ENCODE measurements at places on chromosomes 13 and 19.

DNA sequence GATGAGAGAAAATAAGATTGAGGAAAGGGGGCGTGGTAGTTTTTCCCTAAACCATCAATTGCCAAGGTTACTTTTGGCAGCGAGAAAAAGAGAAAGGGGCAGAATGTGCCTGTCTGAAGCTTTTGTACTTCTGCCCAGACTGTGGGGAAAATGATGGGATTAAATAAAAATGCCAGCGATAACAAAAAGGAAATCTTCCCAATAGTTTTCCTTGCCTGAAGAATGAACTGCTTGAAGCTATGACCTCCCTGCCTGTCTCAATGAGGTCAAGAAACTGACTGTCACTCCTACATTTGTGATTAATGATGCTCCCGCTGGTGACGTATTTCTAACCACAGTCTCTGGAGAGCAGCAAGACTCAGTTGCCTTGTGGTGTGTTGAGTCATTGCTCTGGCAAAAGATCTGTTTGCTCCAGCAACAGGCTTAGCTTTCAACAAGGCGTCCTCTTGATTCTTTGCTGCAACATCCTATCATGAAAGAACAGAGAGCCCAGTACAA, 1051.5 kb downstream of the DIAPH3 start:
- DNase-seq = no peak

- peak; percentile 78 for DNase-seq
Observed at GRCh38 chr13:109785141-109785891, 1.1 kb downstream of the IRS2 start.

- DNase-seq = peak; percentile 18
Observed at GRCh38 chr19:1533510-1534150, 9.8 kb downstream of the PLK5 start.

GRCh38 chr13:30803749-30804148, 68.4 kb downstream of the ALOX5AP start:
- DNase-seq = no peak

GRCh38 chr13:50644081-50644871, 199.2 kb downstream of the DLEU7 start:
- DNase-seq = no peak

GRCh38 chr19:49566302-49566701, 14.1 kb downstream of the NOSIP start:
- DNase-seq = no peak

GRCh38 chr13:112348642-112349345, 27.4 kb upstream of the SPACA7 start:
- no peak for DNase-seq

- no peak for DNase-seq
Observed at GRCh38 chr13:35468195-35468594, 8.3 kb downstream of the MAB21L1 start.

GRCh38 chr19:41957161-41957837, 1.8 kb downstream of the RABAC1 start:
- DNase-seq = no peak

DNA sequence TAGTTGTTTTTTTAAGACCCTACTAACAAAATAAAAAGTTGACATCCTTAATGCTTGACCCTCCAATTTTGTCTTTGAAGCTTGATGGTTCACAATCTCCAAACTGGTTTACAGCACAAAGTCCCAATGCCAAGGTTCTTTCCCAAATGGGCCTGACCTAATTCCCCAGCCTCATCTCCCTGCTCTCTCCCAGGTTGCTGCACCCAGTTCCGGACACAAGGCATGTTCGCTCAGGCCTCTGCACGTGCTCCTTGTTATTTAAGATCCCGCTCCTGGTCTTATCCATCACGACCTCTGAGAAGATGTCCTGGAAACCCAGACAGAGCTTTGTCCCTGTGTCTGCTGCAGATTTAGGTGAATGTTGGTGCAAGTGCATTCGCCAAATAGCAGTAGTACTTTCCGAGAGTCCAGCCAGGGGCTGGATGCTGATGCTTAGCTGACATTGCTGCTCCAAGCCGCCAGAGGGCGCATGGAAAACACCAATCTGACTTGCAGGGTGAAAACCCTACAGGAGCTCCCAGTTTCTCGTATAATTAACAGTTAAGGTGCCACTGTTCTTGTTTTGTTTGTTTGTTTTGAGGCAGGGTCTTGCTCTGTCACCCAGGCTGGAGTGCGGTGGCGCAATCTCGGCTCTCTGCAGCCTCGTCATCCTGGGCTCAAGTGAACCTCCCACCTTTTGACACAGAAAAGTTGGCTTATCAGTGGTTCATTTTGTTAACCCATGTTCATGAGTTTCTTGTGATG, 18.5 kb downstream of the LYPD3 start:
- peak; percentile 71 for DNase-seq

GRCh38 chr13:49622174-49622946, 5.9 kb upstream of the ARL11 start:
- no peak for DNase-seq

DNA sequence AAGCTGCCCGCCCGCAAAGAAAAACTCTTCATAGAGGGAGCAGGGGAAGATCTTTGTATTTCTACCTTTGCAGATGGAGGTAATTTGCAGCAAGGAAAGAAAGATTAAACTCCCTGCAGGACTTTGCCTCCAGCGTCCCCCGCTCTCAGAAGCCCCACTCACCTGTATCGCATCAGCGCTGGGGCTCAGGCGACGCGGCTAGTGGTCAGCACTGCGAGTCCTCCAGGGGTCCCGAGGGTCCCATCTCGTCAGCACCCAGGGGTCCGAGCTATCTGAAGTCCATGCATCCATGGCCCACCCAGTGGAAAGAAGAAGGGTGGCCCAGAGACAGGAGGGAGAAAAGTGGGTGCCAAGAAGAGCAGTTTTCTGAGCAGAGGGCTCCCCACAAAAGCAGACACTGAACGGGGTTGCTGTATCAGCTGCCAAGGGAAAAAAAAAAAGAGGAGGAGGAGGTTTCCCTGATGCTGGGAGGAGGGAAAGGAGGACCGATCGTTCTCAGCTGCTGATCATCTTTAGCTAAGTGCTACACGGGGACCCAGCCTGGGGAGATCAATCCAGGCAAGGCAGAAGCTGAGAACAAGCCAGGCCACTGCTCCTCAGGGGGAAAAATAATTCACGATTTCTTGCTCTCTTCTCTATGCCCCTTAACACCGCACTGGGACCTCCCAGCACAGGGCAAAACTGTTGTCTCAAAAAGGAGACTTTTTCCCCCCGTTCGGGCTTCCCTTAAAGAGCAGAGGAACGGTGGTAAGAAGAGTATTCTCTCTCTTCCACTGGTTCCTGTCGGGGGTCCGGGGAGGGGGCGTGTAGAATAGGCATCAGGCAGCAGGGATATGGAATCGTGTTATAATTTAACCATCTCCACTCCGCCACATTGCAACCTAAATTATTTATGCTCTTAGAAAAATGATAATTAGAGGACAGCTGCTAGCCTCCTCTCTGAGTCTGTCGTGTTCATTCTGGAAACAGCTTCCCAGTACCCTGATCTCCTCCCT, 117.7 kb upstream of the CACNA1A start:
- DNase-seq = peak; percentile 89

Measured in NCI-H146 (cell line).